Fibroblast of skin of right quadriceps (primary cell): ENCODE measurements at places on chromosomes 1 and 21.

DNA sequence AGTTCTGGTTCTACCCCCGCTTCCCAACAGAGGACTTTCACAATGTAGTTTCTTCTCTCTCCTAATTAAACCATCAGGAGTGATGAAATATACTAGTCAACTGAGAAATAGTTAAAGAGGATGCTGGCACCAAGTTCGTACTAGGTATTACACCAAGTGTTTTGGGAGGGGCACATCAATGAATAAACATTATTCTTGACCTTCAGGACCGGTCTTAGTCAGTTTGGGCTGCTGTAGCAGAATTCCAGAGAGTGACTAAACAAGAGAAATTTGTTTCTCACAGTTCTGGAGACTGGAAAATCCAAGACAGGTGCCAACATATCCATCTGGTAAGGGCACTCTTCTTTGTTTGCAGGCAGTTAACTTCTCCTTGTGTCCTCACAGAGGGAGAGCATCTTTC lies 103.8 kb downstream of the SPATA17 start:
- peak; percentile 1 for DNase-seq

DNA sequence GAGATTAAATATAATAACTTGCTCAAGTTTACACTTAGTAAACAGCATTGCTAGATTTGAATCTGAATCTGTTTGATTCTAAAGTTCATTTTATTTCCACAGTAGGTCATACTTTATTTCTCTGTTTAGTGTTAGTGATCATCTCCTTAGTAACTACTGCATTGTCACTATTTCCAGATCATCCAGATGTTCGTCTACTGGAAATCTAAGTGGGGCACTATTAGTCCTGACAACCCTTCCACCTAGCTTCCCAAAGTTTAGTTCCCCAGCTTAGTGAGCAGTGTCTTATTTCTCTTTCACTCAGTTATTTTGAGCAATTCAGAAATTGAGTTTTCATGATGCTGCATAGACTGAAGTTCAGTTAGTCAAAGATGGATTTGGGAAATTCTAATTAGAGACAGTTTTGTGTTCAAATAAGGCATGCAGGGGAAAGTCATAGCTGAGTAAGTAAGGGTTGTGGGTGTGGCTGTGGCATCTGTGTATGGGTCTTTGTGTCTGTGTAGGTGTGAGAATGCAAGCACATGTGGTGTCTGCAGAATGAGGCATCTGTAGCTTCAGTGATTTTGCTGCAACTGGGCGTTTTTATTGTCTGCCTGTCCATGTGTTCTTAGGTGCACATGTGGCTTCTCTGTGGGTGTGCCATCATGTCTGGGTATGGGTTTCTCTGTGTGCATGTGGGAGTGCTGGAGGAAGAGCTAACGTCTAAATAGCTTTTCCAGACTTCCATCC lies 107.3 kb downstream of the NTMT2 start:
- DNase-seq: no peak

DNA sequence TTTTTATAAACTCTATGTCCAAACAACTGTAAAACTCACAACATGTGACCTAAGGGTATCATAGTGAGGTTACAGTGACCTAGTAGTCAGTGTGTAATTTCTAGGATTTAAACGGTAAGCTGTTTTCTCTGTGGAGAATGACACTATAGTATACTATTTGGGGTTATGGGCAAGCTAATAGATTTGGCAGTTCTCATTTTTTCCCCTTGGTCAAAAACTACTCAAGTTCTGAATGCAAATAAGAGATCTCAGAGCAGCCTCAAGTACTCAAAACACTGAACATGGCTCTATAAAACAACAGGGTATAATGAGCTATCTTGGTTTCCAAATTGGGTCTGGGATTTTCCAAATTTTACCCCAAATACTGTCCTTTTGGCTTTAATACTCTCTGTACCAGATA lies 88.5 kb upstream of the HMCN1 start:
- DNase-seq: peak; percentile 23

DNA sequence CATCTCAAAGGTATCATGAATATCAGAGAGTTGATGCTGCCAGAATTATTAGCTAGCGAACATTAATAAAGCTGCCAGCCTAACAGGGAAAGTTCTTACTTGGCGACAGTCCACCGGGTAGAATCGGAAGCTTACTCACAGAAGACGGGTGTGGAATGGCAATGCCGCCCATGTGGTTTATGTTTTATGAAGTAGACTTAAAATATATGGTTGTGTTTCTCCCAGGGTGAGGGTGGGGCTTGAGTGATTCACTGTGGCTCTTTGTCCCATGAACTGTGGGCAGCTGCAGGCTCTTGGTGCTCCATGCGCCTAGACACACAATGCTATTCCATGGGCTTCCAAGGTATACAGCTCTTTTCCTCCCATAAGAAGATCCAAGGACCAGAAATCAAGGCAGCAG lies 162.7 kb downstream of the PIGK start:
- no peak for DNase-seq

GRCh38 chr1:174676856-174677255 lies 229.1 kb downstream of the GPR52 start:
- DNase-seq: no peak

- no peak for DNase-seq
Measured at GRCh38 chr1:97377432-97378034, 543.3 kb downstream of the DPYD start.

DNA sequence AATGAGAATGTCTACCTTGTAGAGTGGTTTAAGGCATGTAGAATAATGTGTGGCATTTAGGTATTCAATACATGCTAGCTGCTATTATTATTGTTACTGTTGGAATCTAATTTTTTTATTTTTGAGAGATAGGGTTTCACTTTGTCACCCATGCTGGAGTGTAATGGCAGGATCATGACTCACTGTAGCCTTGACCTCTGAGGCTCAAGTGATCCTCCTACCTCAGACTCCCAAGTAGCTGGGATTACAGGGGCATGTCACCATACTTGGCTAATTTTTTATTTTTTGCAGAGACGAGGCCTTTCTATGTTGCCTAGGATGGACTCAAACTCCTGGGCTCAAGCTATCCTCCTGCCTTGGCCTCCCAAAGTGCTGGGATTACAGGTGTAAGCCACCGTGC lies 61.9 kb downstream of the EPB41 start:
- DNase-seq: no peak

DNA sequence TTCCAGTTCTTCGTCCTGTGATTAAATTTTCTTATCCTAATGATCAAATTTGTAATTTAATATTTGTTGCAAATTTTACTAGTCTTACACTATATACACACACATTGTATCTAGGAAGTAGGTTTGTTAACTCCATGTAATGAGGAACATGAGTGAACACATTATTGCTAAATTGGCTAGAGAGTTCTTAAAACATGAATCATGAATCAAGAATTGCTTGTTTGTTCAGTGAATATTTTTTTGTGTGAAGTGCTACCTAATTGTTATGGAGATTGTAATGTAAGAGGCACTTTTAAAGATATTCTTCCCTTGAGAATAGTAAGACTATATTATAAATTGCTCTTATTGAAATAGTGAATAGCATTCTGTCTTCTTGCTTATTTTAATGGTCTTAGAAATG lies 4.6 kb downstream of the GPSM2 start:
- DNase-seq: peak; percentile 58

DNA sequence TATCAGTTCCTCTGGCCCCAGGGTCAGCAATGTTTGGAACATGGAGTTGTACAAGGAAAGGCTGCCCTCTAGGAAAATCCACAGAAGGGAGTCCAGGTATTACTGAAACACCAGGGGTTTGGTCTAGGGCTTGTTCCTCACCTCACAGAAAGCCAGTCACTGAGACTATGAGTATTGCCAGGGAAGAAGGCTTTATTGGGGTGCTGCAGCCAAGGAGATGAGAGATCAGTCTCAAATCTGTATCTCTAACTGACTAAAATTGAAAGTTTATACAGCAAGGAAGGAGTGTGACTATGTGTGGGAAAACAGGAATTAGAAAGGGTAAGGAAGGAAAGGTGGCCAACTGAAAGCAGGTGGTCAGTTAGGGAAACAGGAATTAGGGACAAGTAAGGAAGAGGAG lies 172.3 kb downstream of the LYPLAL1 start:
- DNase-seq: no peak

- DNase-seq: peak; percentile 51
Measured at GRCh38 chr1:14924455-14925331, 228.9 kb upstream of the TMEM51 start.

DNA sequence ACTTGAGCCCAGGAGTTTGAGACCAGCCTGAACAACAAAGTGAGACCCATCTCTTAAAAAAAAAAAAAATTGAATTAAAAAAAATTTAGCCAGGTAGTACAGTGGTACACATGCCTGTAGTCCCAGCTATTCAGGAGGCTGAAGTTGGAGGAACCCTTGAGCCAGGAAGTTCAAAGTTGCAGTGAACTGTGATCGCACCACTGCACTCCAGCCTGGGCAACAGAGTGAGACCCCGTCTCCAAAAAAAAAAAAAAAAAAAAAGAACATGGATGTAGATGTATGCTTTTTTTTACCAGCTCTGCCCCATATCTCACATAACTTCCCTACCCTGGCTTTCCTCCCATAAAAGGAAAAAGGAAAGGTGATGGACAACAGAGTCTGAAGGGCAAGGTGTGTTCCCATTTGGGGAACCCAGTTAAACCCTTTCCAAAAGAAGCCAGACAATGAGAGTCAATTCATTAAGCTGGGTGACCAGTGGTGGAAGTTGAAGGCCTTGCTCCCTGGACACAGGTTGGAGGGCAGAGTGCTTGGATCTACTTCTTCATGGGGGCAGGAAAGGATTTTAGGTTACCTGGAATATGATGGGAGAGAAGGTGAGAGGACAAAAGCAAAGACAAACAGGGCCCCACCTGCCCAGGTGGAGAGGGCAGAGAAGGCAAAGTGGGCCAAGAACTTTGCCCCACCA lies 2.9 kb downstream of the KRTCAP2 start:
- no peak for DNase-seq

GRCh38 chr1:159935719-159936272 lies 9.6 kb downstream of the IGSF9 start:
- DNase-seq: no peak

DNA sequence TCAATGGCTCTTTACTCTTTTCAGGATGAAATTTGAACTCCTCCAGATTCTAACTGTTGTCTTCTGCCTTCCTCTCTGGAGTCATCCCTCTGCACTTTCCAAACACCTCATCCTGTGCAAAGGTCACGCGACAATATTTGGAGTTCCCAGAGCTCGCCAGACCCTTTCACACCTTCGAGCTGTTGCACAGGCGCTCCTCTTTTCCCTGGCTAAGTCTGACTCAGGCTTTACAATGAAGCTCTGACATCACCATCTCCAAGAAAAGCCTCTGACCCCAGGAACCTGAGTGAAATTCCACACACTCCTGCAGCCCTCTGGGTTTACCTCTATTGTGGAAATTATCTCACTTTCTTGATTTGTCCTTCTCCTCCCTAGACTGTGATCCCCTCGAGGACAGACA lies 270.3 kb downstream of the RGS7 start:
- DNase-seq: no peak

DNA sequence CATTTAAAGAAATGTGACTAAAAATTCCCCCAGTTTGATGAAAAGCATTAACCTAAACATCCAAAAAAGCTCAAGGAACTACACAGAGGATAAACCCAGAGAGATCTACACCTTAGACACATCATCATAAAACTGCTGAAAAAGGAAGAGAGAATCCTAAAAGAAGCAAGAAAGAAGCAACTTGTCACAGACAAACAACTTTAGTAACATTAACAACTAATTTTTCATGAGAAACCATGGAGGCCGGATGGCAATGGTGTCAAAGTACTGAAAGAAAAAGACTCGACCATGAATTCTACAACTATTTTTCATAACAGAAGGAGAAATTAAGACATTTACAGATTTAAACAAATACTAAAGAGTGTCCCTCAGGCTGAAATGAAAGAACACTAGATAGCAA lies 17.7 kb downstream of the ZNF644 start:
- DNase-seq: no peak

- DNase-seq: no peak
Measured at GRCh38 chr1:241605146-241605805, 34.9 kb downstream of the CHML start.

DNA sequence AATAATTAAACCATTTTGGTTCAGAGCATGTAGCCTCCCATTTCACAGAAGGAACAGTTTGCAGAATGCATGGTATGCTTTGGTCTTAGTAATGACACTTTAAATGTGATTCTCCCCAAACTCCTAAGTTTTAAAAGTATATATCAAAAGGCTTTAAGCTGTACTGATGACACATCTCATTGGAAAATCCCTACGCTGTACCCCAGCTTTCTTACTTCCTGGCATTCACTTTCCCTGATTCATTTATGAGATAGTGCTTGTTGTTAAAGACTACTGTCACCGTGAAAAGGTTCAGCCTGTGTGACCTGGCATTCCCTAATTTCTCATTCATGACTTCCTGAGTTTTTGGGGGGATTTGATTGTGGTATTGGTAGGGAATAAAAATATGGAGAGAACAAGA lies 53.4 kb downstream of the MPZL1 start:
- DNase-seq: peak; percentile 37

GRCh38 chr1:109315288-109315687 lies 8.5 kb upstream of the MYBPHL start:
- no peak for DNase-seq

DNA sequence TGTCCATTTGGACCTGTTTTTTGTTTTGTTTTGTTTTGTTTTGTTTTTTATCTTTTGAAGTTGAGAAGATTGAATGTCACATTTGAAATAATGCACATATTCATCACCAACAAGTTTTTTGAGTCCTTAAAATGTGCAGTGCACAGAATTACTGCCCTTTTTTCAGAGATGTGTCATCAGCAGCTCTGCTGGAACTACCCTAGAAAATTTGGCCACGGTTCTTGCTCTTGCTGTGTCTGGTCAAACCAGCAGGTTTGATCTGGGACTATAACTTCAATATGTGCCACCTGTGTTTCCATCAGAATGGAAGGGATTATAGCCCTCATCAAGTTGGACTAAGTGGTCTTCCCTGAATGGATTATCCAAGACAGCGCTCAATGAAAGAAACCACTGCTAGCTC lies 24.1 kb upstream of the CNN3 start:
- DNase-seq: no peak

- no peak for DNase-seq
Measured at GRCh38 chr1:150829751-150830150, 21.7 kb upstream of the CTSK start.

GRCh38 chr1:39905172-39905571 lies 3.5 kb upstream of the MYCL start:
- no peak for DNase-seq

- DNase-seq: no peak
Measured at GRCh38 chr1:28306301-28306949, 22.4 kb upstream of the MED18 start.

- no peak for DNase-seq
Measured at GRCh38 chr21:42194863-42195262, 24.1 kb upstream of the ABCG1 start.

GRCh38 chr1:243411472-243411871 lies 155.6 kb downstream of the SDCCAG8 start:
- no peak for DNase-seq
